MCF 10A (cell line): ENCODE measurements at places on chromosomes 3 and 15. TPM values are rescaled to one million over a fixed set of nuclear protein-coding genes. Genes with fewer than 3 reads are reported as not detected.

The TTLL3 gene
- total RNA-seq: 14.6 and 16.6 TPM in 2 replicates

The RAB6B gene
- total RNA-seq: 0.96 and 1.1 TPM in 2 replicates

The RGMA gene
- total RNA-seq: 0.37 and 0.51 TPM in 2 replicates

The AEN gene
- total RNA-seq: 48.7 and 67.6 TPM in 2 replicates

The SCN5A gene
- total RNA-seq: not detected in 2 replicates

The ARHGAP31 gene
- 4.4 and 4.7 TPM in 2 replicates for total RNA-seq

The GPR62 gene
- total RNA-seq: not detected in 2 replicates
